ENCODE measurements at places on chromosomes 12 and 14.

DNA sequence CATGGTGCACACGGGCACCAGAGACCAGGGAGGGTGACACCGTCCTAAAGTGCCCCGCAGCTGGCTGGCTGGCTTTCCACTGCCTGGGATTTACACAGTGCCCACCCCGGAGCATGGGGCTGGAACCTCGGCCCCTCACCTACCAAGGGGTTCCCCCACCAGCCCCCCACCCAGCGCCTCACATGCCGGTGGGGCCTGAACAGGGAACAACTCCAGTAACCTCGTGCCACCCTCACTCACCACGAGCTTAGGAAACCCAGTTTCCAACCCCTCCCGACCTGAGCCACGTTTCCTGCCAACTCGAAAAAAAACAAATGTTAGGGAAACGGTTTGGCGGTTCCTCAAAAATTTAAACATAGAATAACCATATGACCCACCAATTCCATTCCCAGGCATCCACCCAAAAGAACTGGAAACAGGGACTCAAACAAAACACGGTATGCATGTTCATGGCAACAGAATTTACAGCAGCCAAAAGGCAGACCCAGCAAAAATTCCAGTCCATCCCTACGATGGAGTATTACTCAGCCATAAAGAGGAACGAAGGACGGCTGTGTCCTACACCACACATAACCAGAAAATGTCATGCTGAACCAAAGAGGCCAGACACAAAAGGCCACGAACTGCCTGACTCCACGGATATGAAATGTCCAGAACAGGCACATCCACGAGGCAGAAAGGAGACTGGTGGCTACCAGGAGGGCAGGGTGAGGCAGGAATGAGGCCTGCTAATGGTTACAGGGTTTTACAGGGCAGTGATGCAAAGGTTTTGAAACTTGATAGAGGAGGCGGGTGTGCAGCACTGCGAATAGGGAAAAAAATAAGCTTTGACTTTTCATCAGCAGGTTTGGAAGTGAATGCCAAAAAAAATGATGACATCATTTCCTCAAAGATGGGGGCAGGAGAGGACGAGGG, 68.9 kb downstream of the NCOR2 start:
- DNase-seq: no peak

GRCh38 chr14:29503903-29504302, 423.7 kb downstream of the PRKD1 start:
- no peak for DNase-seq

DNA sequence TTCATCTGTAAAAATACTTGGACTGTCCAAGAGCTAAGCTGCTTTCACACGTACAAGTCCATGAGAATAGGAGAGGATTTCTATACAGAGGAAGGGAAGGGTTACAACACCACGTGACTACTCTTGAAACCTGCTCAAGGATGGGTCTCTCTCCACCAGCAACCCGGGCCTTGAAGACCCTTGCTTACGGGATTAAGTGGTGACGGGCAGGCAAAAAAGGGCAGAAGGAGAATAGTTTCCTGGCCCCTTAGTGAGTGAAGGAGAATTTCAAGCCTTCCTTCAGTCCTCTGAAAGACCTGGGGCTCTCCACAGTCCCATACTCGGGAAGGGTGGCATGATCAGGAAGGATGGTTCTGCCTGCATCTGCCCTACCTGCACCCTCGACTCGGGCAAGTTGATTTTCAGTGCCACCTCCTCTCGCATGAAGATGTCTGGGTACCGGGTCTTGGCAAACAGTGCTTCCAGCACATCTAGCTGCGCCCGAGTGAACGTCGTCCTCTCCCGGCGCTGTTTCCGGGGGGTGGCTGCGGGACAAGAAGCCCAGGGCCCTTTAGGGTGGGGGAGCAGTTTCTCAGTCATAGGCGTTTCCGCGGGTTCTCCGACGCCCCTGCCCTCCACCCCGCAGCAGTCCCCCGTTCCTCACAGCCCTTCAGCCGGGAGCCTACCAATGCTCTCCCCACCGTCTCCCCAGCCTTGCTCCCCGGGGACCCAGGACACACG, 6.3 kb downstream of the OTX2 start:
- DNase-seq: no peak

DNA sequence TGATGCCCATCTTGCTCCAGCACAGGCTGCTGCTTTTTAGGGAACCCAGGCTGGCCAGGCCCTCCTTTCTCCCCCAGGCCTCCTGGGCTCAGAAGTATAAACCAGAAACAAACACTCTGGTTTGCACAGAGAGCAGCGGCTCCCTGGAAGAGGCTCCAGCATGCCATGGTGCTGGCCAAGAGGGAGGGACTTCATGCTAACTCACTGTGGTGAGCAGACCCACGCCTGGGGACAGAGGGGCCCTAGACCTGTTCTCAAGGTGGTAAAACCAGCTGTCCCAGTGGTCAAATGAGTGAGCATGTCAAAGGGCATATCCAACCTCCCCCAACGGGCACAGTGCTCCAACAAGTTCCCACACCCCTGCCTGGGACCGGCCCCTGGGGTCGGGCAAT, 15.5 kb downstream of the BCL11B start:
- DNase-seq: no peak

GRCh38 chr14:54621686-54622085, 54.8 kb downstream of the SAMD4A start:
- no peak for DNase-seq

GRCh38 chr14:53367644-53368026, 214.5 kb upstream of the DDHD1 start:
- DNase-seq: no peak

All from DMS153 (cell line).